ENCODE measurements at places on chromosomes 5 and 9. TPM values are rescaled to one million over a fixed set of nuclear protein-coding genes. Genes with fewer than 3 reads are reported as not detected.

GRCh38 chr5:81308836-81309235, 7.4 kb downstream of the ZCCHC9 start:
- DNase-seq = no peak
- H3K27me3 ChIP-seq = no peaks in the 10 kb centered on the region
- no peak overlapping the region for H3K27ac ChIP-seq
- H3K4me1 ChIP-seq = peaks cover 16% of the 10 kb centered on the region
- no peak overlapping the region for H3K4me3 ChIP-seq

IL4 gene
- 6.8 TPM for total RNA-seq

GRCh38 chr5:59758566-59758965, 135.0 kb downstream of the PDE4D start:
- H3K4me3 ChIP-seq = no peak overlapping the region
- no peaks in the 10 kb centered on the region for H3K36me3 ChIP-seq
- DNase-seq = no peak

GRCh38 chr5:136103118-136103517, 29.5 kb upstream of the SMAD5 start:
- no peak for DNase-seq
- no peaks in the 10 kb centered on the region for H3K36me3 ChIP-seq
- no peak overlapping the region for H3K27ac ChIP-seq
- H3K4me1 ChIP-seq = no peaks in the 10 kb centered on the region
- peaks cover 3% of the 10 kb centered on the region for H3K27me3 ChIP-seq

GRCh38 chr5:675871-676698, 17.1 kb downstream of the TPPP start:
- H3K4me1 ChIP-seq = peaks cover 14% of the 10 kb centered on the region
- H3K4me3 ChIP-seq = no peak overlapping the region
- no peak overlapping the region for H3K27ac ChIP-seq
- no peak for DNase-seq

CXXC5 gene
- 0.82 TPM for total RNA-seq

DNA sequence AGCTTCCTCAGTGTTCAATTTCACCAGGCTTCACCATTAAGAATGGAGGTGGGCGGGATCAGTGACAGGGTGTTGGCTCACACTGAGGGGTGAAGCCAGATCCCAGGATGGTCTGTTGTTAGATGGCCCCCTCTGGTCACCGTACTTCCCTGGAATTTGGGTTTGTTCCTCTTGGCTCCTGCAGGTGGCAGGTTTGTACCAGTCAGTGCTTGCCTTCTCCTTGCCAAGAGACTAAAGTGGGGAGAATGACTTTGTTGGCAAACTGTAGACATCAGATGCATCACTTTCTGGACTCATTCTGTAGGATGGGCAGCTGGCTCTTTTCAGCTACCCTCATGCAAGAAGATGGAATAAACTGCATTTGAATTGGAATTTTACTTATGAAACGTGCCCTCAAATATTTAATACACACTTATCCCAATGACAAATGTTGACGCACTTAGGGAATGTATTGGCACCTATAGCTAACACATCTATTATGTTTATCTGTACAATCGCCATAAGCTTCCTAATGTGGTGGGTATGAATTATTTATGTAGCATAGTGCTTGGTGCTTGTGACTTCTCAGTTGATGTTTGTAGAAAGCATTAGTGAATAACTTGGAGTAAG, 31.4 kb upstream of the ANKRD55 start:
- H3K36me3 ChIP-seq = no peaks in the 10 kb centered on the region
- no peak overlapping the region for H3K4me3 ChIP-seq
- H3K27ac ChIP-seq = no peak overlapping the region
- no peaks in the 10 kb centered on the region for H3K27me3 ChIP-seq
- peaks cover 2% of the 10 kb centered on the region for H3K4me1 ChIP-seq

TMEM215 gene
- not detected for total RNA-seq

DNA sequence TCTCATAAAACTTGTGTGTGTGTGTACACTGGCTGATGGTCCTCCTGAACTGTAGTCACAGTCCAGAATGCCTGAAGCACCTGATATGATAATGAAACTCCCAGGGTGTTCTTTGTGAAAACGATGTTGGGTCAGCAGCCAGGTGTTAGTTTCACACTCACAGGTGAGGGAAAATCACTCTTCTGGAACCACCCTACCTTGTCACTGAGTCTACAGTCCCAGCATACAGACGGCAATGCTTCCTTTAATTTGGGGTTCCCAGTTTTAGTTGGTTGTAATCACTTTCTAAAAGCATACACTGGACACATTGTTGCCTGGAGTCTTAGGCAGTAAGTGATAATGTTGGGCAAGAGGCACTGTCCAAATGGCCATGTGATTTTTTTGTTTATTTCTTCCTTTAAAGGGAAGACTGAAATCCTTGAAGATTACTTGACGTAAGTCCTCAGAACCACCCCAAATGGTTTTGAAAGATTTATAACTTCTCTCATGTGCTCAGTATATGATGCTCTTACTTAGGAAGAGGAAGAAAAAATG, 18.2 kb upstream of the MGAT1 start:
- H3K27ac ChIP-seq = no peak overlapping the region
- H3K36me3 ChIP-seq = no peaks in the 10 kb centered on the region
- peaks cover 33% of the 10 kb centered on the region for H3K4me1 ChIP-seq
- no peak overlapping the region for H3K4me3 ChIP-seq
- no peak for DNase-seq

ITGA1 gene
- total RNA-seq = 0.62 TPM

DNA sequence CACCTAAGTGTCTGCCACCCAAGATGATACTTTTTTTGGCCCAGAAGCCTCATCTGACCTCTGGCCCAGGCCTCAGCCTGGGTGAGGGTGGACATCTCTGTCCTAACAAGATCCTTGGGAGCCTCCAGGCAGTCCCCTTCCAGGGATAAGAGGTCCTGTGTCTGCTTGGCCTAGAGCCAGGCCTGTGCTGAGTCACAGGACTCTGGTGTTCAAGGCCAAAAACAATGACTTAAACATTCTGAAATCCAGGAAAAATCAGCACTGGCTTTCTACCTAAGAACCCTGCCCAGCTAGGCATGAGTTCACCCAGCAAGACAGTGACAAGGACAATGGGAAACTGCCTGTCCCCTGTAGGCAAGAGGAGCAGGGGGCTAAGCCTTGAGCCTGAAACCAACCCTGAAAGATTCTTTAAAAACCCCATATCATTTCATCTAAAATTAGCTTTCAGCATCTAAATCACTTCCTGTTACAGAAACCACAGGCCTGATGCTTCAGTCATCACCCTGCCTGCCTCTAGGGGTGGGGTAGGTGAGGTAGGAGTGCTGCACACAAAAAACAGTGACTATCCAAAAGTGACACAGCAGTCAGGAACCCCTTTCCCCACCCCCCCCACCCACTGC, 29.9 kb downstream of the CSF2 start:
- no peaks in the 10 kb centered on the region for H3K27me3 ChIP-seq
- H3K36me3 ChIP-seq = peaks cover 3% of the 10 kb centered on the region
- peaks cover 74% of the 10 kb centered on the region for H3K4me1 ChIP-seq
- peak; percentile 84 for DNase-seq
- peak overlapping the region; percentile 38 for H3K4me3 ChIP-seq

- H3K36me3 ChIP-seq = no peaks in the 10 kb centered on the region
- no peak overlapping the region for H3K4me3 ChIP-seq
- H3K27me3 ChIP-seq = no peaks in the 10 kb centered on the region
- H3K4me1 ChIP-seq = peaks cover 15% of the 10 kb centered on the region
These were observed 19.0 kb upstream of the N4BP3 start for GRCh38 chr5:178094345-178094744.

DNA sequence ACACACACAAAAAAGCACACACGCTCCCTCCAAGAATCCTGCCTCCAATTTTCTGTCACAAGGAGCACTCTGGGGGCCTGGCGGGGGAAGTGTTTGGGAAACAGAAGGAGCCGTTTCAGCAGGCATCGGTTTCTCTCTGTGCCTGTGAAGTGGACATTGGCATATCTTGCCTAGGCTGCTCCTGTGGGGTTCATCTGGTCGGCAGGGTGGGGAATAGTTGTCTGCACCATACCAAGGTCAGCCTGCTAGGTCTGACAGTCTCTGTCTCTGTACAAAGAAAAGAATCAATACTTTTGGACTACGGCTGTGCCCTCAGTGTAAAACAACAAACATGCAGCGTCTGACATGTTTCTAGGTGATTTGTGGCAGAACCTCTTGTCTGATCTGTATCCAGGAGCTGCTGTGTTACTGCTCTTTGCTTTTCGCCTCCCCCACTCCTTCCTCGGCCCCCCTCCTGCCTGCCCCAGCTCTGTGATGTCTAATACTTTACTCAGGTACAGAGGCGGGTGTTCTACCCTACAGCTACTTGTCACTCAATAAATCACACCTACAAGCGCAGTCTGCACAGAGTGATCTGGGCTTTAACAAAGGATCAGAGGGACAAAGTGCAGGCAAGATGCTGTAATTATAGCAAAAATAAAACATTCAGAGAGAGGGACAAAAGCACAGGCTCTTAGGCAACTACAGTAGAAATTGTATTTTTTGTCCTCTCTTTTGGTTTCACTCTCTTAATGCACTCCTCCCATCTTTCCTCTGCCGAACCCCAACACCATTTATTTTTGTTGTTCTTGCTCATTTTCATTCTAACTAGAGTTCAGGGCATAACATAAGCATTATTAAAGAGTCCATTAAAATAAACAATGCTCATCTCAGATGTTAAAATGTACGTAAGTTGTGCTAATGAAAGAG, 216.7 kb downstream of the BNC2 start:
- no peak overlapping the region for H3K4me3 ChIP-seq
- H3K27ac ChIP-seq = no peak overlapping the region
- no peaks in the 10 kb centered on the region for H3K4me1 ChIP-seq
- no peaks in the 10 kb centered on the region for H3K27me3 ChIP-seq
- H3K36me3 ChIP-seq = no peaks in the 10 kb centered on the region
- DNase-seq = no peak

Measured in activated CD4-positive, alpha-beta memory T cell treated with anti-CD3 and anti-CD28 coated beads for 36 hours (primary cell).